Testis (tissue), 5 donors: ENCODE measurements at places on chromosomes 16 and 17. TPM values are rescaled to one million over a fixed set of nuclear protein-coding genes. Genes with fewer than 3 reads are reported as not detected.

Gene DDX52
- total RNA-seq = 25.5 TPM

Gene CDH1
- 2.1 TPM for total RNA-seq

Gene TBX2
- total RNA-seq = 29.6 TPM

Gene MAF
- 84.6 TPM for total RNA-seq

Gene WNT9B
- not detected for total RNA-seq

Gene UNC45B
- 1.1 TPM for total RNA-seq

DNA sequence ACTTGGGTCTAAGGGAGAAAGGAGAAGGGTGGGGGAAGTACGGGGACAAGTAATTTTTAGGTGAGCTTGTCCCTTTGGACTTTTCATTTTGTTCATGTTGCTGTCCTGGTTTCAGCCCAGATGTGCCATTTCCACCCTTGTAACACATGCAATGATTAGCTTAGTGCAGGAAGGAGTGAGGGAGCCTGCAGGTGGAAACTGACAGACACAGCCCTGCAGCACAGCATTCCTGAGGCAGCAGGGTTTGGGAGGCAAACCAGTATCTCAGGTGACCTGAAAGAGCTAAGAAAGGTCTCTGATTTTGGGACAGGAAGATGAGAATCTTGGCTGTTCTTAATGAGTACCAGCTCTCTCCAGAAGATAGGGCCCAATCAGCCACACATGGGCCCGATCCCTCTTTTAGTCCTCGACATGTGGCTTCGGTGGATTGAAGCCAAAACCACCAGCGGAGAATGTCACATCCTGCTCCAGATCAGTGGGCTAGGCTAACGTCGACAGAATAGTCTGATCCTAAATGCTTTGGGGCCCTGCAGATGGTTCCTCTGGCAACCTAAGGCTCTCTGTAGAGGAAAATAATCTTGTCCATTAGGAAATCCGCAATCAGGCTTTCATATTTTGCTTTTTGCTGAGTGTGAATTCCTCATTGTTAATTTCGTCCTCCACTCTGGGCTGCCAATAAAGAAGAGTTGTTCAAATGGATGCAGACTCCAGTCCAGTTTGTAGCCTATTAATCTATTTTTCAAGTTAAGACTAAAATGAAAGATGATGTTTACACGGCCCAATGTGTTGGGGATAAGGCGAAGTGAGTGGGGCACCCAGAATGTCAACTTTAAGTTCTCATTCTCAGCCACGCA, 3.8 kb upstream of the RNF157 start:
- no peak for DNase-seq

DNA sequence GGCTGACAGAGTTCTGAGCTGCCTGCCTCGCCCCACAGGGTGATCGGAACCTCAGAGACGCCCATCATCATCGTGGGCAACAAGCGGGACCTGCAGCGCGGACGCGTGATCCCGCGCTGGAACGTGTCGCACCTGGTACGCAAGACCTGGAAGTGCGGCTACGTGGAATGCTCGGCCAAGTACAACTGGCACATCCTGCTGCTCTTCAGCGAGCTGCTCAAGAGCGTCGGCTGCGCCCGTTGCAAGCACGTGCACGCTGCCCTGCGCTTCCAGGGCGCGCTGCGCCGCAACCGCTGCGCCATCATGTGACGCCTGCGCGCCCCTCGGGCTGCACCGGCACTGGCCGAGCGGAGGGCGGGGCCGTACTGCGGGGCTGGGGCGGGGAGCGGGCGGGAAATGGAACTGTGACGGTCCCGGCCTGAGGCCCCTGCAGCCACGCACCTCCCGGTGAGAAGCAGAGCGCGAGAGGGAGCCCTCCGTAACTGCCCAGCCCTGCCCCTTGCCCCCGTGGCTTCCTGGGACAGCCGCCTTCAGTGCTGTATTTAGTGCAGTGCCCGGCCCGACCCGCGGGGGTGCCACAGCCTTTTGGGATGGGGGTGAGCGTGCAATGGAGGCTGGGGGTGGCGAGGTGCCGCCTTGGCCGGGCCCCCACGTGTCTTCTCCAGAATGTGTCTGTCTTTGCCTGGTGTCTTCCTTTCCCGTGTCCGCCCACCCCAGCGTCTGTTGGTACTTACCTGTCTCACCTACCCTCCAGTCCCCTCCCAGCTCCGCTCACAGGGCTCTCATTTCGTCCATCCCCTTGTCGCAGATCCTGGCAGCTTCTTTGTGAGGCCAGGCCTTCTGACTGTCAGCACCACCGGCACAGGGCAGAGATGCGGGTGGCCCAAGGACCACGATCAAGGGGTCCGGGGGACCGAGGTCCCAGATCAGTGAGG, 9.8 kb downstream of the RASL10B start:
- peak; percentile 27 for DNase-seq

GRCh38 chr16:28875134-28876018, 2.9 kb upstream of the ATP2A1 start:
- DNase-seq = no peak

DNA sequence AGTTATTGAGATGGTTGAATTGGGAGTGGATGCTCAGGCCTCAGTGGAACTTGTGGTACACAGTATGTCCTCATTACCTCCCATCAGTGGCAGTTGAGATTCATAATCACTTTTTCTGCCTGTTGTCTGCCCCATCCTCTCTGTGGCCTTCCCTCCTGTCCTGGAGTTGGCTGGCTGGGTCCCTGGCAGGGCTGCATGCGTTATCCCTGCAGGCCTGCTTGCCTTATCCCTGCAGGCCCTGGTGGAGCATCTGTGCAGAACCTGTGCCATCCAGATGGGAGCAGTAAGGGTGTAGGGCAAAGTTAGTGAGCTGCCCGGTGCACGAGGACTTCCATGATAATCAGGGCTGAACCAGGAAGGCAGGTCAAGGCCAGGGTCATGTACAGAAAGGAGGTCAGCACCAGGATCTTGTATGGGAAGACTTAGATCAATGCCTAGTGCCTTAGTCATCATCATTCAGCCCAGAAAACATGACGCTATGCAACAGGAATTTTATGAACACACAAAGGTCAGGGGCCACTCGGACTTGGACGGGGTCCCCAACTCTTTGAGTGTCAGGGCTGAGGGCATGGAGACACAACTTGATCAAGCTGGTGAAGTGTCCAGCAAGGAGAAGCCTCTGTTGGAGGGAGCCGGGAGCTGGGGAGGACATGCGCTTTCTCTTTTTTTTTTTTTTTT, 47.2 kb downstream of the ABCC1 start:
- DNase-seq = peak; percentile 23

GRCh38 chr17:8711291-8711690, 33.3 kb downstream of the CCDC42 start:
- no peak for DNase-seq

DNA sequence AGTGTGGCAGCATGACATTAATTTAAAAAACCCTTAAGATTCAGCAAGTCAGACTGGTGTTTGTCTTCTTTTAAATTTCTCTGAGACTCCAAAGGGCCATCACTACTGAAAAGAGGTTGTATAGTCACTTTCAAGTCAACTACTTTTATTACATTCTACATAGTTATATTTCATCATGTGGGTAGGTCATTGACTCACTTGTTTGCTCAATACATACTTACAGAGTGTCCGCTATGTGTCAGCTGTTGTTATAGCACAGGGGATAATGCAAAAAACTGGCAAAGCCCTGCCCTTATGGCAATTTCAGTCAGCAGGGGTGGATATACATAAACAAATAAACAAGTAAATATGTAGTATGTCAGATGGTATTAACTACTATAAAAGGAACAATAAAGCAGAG, 2.5 kb upstream of the MYH4 start:
- no peak for DNase-seq

DNA sequence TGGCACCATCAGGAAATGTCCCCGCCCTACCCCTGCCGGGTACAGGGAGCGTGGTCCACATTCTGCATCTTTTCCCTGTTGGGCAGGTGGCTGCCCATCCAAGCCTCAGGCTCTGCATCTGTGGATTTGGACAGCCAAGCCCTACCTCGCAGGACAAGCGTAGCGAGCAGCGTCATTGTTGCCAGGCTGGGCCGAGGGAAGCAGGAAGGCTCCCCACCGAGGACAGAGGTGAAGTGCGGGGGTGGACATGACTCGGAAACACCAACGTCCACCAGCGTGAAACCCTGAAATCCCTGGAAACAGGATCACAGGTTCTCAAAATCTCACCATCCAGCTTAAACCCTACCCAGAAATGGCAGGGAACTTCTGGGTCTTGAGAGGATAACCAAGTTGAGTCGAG, 73.6 kb downstream of the SOCS1 start:
- no peak for DNase-seq

DNA sequence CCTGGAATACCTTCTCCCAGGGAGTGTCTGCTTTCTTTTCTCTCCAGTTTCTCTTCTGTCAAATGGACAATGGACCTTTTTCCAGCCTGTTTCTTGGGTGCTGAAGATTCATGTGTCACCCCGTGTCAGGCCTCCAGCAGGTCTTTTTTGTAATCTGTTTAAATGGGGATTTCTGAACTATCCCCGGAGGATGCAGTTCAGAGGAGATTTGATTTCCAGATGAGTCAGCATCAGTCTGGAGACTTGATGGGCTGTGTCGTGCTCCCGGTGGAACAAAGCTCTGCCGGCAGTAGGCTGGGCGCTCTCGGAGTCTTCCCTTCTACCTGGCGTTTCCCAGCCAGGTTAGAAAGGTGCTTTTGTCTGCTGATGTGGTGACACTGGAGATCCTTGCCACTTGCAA, 440.6 kb downstream of the HS3ST3B1 start:
- DNase-seq = no peak

DNA sequence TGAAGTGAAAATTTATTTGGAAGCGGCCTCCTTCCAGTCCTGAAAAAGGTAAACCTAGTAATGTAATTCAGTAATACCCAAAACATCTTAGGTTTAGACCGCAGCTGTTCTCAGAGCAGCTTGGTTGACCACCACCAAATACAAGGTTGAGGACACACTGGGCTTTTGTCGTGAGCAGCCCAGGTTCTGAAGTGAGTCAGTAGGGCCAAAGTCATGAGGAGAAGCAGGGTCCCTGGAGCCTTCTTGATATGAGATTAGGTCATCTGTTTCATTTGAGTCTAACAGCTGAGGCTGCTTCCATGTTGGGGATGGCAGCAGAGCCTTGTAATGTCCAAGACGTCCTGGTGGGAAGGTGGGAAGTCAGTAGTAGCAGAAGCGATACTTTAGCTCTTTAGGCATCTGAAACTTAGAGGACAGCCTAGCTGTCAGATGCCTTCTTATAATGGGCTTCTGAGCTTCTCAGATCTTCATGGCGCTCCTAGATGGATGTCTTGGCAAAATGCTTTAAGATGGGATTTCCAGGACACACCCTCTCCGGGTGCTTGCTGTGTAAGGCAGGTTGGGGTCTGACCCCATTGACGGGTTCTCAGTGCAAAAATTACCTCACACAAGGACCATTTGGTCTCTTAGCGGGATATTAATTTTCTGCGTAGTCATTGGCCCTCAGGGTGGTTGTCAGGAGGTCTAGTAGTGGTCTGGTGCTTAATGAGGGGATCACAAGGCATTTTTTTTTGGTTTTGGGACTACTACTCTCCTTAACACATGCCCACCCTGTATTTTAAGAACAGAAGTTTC, 2.4 kb downstream of the ALKBH5 start:
- DNase-seq = no peak

GRCh38 chr16:29779474-29779873, 1.4 kb downstream of the ZG16 start:
- no peak for DNase-seq

GRCh38 chr16:54985156-54985555, 54.5 kb downstream of the IRX5 start:
- DNase-seq = no peak

GRCh38 chr16:80682421-80683070, 121.9 kb downstream of the CDYL2 start:
- DNase-seq = no peak

DNA sequence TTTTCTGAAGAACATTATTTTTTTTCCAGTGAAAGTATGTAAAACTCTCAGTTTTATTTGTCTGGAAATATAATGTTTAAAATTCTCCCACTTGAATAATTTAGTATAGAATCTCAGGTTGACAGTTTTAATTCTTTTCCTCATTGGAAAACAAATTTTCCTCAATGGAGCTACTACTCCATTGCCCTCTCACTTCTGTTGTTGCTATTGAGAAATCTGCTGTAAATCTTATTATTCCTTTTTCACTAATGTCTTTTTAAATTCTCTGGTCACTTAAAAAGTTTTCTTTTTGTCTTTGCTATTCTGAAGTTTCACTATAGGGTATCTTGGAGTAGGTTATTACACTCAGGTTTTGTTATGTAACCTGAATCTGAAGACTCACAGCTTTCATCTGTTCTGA, 216.1 kb upstream of the PMFBP1 start:
- DNase-seq = no peak

DNA sequence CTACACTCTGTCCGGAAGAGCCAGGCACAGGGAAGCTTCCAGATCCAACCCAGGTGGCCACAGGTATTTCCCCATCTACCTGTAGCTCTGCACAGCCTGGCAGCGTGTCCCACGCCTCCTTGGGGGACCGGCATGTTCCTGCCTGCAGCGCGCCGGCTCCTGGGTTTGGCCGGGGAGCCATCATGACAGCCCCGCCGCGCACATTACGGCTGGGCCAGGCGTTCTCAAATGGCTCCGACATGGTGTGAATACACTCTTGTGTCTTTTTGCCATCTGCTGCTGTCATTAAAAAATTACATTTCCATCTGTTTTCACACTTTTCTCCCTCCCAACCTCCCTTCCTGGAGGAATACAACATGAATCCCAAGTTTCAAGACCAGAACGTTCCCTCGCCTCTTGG, 8.0 kb upstream of the GINS2 start:
- DNase-seq = no peak

DNA sequence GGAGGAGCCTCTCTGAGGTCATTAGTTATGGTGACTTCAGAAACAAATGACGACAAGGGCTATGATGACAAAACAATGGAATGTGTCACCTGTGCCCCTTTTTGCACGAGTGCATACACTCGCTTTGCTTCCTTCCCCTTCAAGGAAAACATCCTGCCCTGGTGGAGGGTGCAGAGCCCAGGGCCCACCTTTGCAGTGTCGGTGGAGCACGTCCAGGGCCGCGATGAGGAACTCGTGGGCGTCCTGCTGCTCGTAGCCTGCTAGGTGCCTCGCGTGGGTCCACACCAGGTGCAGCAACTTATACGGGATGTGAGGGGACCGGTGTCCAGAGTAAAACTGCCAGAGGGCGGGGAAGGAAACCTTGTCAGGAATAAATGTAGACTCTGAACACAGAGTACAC, 27.2 kb downstream of the USP22 start:
- no peak for DNase-seq

GRCh38 chr17:59856859-59857794, 35.6 kb downstream of the TUBD1 start:
- no peak for DNase-seq

- DNase-seq = no peak
Observed at GRCh38 chr17:29155227-29155965, 24.8 kb downstream of the MYO18A start.
